ENCODE measurements at places on chromosomes 3 and 15.

- DNase-seq: no peak
Measured at GRCh38 chr15:52876991-52877663, 87.0 kb upstream of the ONECUT1 start.

DNA sequence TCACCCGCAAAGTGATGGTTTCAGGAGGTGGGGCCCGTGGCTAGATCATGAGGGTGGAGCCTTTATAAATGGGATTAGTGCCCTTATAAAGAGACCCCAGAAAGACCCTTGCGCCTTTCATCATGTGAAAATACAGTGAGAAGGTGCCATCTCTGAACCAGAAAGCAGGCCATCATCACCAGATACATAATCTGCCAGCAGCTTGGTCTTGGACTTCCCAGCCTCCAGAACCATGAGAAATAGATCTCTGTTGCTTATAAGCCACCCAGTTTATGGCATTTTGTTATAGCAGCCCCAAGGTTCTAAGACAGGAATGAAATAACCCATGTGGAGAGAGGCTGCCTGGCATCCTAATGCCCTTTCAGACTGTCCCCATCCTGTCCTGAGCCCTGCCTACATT lies 127.8 kb upstream of the SMAD3 start:
- no peak for DNase-seq

DNA sequence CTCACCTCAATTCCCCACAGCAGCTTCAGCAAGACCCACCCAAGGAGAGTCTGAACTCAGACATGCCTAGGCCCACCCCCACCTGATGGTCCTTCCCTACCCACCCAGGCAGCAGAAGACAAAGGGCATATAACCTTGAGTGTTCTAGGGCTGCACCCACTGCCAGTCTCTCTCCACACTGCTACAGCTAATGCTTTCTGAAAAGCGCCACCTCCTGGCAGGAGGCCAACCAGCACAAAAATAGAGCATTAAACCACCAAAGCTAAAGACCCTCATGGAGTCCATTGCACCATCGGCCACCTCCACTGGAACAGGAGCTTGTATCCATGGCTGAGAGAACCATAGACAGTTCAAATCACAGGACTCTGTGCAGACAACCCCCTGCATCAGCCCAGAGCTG lies 11.3 kb upstream of the RPL39L start:
- DNase-seq: peak; percentile 52

DNA sequence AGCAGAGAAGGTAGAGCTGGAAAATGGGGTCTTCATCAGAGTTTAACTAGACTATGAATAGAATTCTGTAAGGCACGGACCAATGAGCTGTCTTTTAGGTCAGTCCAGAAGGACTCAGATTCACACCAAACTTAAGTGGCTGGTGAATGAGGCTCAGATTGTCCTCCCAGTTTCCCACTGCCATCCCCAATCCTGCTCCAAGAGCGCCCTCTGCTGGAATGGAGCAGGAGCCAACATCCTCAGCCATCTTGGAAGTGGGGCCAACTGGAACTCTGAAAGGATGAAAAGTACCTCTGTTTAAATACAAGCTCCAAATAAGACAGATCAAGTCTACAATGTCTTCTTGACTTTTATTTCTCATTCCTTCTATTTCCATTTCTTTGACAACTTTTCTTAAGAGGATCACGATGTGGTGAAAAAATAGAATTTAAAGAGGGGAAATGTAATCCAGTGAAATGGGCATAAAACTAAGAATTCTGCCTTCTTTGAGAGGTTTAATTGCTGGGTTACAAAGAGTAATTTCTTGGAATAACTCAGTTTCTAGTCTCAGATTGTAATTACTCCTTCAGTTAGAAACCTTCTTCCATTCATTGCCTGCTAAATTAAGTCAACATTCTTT lies 217.1 kb upstream of the TPRG1 start:
- DNase-seq: peak; percentile 58

DNA sequence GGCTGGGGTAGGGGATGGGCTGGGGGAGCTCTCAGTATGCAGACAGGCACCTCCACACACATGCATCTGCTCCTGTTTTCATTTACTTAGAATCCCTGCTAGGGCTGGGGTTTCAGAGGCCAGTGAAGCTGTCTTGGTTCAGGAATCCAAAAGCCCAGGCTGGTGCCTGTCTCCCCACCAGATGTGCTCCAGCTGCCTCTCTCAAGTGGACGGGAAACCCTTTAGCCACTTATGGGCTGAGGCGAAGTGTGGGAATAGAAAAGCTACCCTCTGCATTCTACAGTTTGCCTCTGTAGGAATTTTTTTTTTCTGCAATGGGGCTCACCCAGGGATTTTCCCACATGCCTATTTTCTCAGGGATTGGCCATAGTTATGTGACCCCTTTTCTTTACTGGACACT lies 72.5 kb downstream of the ATP2B2 start:
- DNase-seq: no peak

GRCh38 chr3:64993781-64994180 lies 306.0 kb upstream of the ADAMTS9 start:
- no peak for DNase-seq

GRCh38 chr15:80703081-80703480 lies 8.0 kb downstream of the ABHD17C start:
- no peak for DNase-seq

DNA sequence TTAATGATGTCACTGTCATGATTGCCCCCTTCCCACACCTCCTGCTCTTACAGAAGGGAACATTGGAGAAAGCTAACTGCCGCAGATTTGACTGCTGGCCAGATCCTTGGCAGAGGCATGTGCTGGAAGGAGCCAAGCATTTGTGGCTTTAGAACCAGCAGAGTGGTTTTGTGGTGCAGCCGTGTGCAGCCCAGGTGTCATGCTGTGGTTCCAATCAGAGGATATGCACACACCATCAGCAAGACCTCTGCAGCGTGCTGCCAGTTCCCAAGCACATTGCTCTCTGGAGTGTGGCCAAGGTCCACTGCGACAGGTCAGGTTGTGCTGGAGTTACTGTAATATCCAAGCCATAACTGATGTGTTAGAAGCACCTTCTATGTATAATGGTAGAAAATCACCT lies 61.6 kb downstream of the OTOL1 start:
- no peak for DNase-seq

- no peak for DNase-seq
Measured at GRCh38 chr3:66473692-66474091, 27.1 kb downstream of the LRIG1 start.

DNA sequence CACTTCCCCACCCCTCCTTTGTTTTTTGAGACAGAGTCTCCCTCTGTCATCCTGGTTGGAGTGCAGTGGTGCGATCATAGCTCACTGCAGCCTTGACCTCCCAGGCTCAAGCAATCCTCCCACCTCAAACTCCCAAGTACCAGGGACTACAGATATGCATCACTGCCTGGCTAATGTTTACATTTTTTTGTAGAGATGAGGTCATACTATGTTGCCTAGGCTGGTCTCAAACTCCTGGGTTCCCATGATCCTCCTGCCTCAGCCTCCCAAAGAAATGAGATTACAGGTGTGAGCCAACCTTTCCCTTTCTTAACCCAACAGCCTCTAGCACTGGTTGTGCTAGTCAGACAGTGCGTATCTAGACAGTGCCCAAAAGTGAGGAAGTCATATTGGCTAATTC lies 6.4 kb upstream of the GATM start:
- DNase-seq: no peak

- DNase-seq: no peak
Measured at GRCh38 chr3:33237439-33237838, 18.8 kb upstream of the SUSD5 start.

DNA sequence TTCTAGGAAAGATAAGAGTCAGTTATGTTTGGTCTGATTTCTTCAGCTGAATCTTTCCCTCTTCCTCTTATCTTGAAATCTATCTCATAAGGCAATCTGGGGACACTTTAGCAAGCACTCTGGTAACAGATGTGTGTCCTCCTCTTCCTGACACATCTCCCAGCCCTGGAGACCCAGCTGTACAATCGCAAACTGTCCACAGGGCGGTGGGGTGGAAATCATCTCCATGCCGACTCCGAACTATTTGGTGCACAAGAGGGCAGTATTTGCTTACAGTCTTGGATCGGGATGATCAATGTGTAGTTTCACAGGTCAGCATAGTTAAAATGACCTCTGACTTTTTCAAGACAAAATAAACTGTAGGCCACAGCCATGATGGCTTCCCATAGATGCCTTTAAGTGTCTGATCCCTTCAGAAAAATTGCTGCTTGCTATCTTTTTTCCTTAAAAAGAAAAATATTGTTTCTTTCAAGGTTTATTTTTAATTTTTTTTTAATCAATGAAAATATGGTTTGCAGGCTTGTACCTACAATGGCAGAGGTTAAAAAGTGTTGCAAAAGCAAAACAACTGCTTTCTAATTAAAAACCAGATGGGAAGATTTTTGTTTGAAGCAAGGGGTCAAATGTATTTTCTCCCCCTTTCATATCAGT lies 17.7 kb downstream of the EEFSEC start:
- no peak for DNase-seq

DNA sequence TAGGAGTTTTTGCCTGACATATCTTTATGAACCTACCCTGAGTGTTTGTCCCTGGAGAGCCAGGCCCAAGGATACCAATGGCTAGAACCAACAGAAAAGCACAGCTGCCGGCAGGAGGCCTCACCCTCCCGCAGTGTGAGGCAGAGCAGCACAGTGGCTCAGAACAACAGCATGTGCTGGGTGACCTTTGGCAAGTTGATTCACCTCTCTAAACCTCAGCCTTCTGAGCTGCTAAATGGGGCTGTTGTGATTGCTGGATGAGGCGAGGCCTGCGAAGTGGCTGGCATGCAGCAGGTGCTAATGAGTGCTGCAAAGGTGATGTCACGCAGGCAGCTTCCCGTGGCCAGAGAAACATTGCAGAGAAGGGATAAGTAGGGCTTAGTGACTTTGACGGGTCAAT lies 23.3 kb downstream of the IDH2 start:
- no peak for DNase-seq

GRCh38 chr15:74251131-74251811 lies 15.1 kb downstream of the CCDC33 start:
- DNase-seq: no peak

DNA sequence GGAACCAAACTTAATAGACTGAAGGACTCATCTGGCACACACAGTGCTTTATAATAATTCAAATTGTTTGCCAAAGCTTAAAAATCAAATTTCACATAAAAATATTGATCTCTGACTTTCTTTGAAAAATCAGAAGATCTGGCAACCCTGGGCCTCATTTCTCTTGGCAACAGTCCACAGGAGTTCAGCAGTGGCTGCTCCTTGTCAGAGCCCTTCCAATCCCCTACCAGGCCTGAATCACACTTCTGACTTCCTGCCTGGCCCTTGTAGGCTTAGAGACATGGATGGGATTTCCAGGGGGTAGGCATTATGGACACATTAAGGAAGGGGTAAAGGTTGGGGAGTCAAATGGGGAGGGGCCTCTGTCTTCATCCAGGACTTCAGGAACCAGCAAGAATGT lies 55.5 kb downstream of the PLS1 start:
- no peak for DNase-seq

DNA sequence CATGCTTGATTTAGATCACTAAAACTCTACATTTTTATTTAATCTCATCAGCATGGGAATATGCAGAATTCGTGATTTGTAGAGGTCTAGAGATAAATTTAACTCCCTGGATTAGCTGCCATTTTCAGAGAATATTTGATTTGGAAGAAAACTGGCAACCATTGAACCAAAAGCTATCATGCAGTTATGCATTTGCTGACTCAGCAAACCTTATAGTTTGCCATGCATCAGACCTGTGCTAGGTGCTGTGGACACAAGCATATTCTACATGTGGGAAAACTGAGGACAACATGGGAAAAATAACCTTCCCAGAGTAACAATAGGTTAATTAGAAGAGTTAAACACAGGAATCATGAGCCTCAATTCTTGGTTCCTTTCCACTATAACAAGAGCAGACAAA lies 54.7 kb upstream of the TP63 start:
- DNase-seq: no peak

GRCh38 chr3:132006605-132007204 lies 28.1 kb downstream of the CPNE4 start:
- no peak for DNase-seq

- DNase-seq: no peak
Measured at GRCh38 chr3:38327335-38328009, 19.1 kb upstream of the XYLB start.

GRCh38 chr3:80278056-80278455 lies 510.3 kb upstream of the ROBO1 start:
- no peak for DNase-seq

DNA sequence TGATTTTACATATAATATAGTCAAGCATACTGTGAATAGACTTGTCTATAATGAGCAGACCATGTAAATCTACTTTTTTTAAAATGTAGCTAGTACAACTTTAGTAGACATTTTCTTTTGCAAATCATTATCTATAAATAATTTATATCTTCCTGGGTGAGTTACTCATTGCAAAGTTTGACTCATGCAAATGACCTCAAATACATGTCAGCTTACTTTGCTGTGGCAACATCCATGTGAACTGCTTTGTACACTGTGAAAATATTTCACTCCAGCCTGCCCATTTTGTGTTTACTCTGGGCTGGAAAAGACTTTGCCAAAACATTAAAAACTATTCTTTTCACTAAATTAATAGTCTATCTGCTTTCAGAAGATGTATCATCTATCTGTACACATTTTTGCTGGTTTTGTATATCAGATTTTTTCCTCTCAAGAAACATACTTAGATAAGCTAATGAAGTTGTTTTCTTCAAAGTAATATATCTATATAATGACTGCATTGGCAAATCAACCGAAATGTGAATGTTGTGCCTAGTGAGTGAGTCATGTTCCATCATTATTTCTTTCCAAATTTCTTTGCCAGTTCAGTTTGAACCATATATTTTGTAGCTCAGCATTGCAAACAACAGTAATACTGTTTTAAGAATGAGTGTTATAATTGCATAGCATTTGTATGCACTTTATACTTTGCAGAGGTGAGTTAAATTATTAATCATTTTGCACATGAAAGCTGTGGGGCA lies 26.5 kb downstream of the IGSF10 start:
- DNase-seq: no peak

DNA sequence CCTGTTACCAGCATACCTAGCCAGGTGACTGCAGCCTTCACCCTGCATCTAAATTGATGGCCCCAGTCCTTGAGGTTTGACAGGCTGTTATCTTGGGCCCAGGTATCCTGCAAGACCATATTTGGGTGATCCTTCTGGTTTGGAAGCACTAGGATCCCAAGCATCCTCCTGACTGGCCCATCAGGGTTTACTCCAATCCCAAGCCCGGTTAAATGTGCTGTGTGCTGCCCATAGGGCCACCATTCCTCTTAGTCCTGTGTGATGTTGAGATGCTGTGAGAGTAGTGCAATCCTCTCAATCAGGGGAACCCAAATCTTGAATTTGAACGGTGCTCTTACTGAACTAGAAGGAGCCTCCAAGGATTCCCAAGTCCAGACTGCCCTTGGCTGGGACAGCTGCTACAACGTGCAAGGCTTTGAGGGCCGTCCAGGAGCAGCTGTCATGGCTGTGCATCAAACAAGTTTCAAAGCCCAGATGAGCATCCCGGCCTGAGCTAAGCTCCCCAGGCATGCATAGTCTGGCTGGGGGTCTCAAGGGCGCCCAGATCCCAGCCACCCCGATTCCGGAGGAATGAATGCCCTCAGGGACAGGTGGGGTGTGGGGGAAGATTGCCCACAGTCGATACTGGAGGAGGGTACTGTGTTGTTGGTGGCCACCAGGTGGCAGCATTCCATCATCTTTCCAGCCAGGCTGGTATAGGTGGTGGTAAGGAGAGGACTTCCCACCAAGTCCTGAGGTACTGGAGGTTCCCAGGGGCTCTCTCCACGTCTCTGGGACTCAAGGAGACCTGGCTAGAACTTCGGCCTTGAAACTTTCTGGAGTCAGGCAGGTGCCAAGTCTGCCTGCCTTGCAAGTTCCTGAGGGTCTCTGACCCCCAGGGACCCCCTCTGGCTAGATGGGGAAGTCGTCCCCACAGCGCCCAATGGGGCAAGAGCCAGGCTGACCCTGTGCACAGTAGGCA lies 32.6 kb downstream of the RBM5 start:
- DNase-seq: peak; percentile 62

All from effector CD4-positive, alpha-beta T cell (primary cell).